WERI-Rb-1 (cell line): ENCODE measurements at places on chromosomes 13 and 19.

DNA sequence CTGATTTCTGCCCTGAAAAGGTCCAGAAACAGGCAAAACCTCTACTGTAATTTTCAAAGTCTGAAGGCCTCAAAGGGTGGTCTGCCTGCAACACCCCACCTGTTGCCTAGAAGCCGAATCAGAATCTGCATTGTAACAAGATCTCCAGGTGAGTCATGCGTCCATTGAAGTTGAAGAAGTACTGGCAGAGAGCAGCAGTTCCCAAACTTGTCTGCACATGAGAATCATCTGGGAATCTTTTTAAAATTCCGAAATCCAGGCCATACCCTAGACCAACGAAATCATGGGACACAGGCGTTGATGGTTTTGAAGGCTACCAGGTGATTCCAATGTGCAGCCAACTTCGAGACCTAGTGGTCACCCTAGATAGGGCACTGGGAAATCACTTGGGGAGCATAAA is 16.0 kb upstream of the CLN5 start:
- no peak for DNase-seq

- DNase-seq: no peak
Measured at GRCh38 chr13:53638040-53638439, 609.4 kb downstream of the OLFM4 start.

DNA sequence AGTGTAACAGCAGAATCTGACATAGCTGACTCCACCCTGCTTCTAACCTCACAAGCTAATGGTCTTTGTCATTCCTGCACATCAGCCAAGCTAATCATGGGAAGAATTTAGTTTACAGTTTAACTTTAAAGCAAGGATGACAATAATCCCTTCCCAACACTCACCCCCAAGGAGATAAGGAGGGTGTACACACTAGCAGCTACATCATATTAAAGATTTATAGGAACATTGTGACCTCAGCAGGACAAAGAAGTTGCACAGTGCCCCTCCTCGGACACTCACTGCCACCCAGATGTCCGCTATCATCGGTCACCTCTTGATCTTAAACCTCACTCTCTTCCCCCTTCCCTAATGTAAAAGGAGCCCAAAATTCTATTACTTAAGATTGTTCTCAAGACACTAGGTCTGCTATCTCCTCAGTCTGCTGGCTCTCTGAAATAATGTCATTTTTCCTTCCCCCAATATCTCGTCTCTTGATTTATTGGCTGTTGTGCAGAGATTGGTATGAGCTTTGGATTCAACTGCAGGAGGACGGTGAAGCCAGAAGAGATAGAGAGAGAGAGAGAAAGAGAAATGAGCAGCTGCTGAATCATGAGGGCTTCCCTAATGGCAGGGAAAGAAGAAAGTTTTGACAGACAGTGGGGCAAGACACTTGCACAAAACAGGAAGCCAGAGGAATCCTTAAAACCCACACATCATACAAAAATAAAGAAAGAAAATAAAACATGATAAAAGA is 17.5 kb upstream of the FFAR2 start:
- no peak for DNase-seq

DNA sequence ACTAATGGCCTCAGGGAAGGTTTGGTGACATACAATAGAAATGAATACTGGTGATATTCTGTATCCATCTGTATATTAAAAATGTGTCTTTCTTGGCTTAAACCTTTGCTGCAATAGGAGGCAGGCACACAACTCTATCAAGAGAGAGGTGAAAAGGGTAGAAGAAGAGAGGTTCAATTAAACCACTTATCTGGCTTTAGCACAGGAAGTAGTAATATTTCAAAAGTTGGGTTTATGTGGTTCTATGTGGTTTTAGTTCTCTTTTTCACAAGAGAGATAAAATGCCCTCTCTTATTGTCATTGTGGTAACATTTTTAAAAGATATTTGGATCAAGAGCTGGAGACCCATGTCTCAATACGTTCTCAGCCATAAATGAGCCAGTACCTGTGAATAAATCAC is 146.2 kb upstream of the FNDC3A start:
- no peak for DNase-seq

- no peak for DNase-seq
Measured at GRCh38 chr19:1132552-1133383, 29.0 kb downstream of the GPX4 start.

GRCh38 chr13:96065849-96066248 is 12.6 kb upstream of the UGGT2 start:
- DNase-seq: no peak

DNA sequence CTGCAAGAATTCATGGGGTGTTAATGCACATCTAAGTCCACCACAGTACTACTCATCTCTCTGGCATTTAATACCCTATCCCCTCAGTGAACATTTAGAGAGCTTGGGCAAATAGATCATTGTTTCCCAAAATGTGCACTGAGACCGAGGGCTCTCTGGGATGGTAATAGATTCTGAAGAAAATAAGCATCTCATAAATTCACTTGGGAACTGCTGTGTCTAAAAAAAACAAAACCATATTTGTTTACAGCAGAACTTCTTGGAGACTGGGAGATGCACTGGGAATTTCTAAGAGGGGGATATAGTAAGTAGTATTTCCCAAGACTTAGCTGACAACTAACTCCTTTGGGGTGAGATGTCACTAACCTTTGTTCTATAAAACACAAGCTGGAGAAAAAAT is 58.4 kb downstream of the ENOX1 start:
- DNase-seq: no peak

DNA sequence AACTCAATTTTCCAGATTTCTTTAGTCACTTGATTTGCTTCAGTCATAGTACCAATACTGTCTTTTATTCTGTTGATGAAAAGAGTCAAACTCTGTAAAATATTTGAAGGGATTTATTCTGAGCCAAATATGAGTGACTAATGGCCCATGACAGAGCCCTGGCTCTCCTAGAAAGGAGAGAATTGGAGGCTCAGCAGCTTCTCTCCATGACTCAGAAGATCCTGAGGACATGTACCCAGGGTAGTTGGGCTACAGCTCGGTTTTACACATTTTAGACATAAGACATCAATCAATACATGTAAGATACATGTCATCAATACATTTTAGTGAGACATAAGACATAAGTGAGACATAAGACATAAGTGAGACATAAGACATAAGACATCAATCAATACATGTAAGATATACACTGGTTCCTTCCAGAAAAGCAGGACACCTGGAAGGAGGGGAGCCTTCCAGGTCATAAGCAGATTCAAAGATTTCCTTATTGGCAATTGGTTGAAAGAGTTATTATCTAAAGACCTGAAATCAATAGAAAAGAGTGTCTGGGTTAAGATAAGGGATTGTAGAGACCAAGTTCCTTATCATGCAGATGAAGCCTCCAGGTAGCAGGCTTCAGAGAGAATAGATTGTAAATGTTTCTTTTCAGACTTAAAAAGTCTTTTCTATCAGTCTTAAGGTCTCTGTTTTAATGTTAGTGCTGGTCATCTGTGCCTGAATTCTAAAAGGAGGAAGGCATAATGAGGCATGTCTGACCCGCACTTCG is 179.8 kb upstream of the RFC3 start:
- DNase-seq: no peak

- no peak for DNase-seq
Measured at GRCh38 chr13:79427265-79427664, 21.2 kb upstream of the RBM26 start.

GRCh38 chr13:36453516-36453915 is 21.2 kb downstream of the CCNA1 start:
- no peak for DNase-seq

- no peak for DNase-seq
Measured at GRCh38 chr13:101739382-101740178, 287.1 kb downstream of the ITGBL1 start.

DNA sequence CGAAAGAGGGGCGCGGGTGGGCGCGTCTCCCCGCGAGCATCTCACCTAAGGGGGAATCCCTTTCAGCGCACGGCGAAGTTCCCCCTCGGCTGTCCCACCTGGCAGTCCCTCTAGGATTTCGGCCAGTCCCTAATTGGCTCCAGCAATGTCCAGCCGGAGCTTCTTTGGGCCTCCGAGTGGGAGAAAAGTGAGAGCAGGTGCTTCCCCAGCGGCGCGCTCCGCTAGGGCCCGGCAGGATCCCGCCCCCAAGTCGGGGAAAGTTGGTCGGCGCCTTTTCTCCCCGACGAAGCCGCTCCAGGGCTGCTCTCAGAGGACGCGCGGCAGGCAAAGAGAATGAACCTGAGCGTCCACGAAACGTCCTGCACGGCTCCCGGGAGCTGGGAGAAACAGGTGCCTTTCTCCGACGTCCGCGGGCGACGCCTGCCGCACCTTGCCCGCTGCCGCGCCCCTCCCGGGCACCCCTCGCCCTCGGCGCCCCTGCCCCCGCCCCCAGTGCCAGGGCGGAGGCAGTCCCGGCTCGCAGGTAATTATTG is 366 bp upstream of the KL start:
- peak; percentile 16 for DNase-seq

GRCh38 chr13:40126306-40127085 is 471.0 kb downstream of the COG6 start:
- DNase-seq: no peak

DNA sequence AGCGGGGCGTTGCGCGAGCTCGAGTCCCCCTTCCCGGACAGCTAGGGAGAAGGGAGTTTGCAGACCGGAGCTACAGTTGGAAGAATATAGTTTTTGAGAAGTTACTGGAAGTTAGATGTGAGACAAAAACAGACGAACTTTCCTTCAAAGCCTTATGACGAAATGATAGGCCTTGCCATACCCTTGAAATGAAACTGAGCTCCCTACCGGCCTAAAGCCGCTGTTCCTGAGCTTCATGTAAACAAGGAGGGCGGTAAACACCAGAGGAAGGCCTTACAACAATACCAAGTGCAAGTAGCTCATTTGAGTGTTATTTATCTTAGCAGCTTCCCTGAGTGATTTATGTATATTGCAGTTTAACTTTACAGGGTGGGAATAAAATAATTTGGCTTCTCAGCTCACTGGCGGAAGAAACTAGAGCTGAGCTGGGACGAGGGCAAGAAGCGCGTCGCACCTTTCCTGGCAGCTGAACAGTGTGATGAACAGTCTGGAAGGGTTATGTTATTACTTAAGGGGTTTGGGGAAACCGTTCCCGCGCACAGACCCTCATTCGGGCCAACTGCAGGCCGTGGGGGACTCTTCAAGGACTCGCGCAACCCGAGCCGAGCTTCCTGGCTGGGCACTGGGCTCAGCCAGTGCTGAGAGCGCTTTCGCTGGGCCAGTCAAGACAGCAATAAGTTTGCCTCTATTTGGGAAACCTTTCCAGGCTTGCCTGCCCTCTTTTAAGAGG is 111.2 kb downstream of the KCNRG start:
- no peak for DNase-seq

GRCh38 chr19:13946414-13946813 is 5.9 kb upstream of the DCAF15 start:
- DNase-seq: no peak

DNA sequence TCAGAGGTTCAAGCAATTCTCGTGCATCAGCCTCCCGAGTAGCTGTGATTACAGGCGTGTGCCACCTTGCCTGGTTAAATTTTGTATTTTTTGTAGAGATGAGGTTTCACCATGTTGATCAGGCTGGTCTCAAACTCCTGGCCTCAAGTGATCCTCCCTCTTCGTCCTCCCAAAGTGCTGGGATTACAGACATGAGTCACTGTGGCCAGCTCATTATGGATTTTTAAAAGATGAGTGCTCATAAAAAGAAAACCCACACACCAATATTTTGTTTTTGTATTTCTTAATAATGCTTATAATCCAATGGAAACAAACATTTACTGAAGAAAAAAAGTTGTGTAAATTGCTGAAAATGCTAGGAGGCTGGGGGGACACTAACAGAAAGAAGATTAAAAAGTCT is 5.0 kb upstream of the MICU2 start:
- DNase-seq: no peak

DNA sequence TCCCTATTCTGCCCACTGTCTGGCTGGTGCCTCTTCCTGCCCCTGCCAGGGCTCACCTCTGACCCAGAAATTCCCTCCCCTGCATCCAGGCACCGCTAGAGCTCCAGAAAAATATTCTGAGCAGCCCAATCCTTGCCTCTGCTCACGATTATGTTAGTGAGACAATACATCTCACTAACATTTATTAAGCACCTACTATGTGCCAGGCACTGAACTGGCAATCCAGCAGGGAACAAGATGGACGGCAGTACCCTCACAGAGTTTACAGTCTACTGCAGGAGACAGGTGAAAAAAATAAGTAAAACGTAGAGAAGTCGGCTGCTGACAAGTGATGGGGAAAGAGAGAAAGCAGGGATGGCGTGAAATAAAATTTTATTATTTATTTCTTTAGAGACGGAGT is 5.5 kb downstream of the TINCR start:
- DNase-seq: no peak

- DNase-seq: no peak
Measured at GRCh38 chr13:65063753-65064152, 2166.4 kb downstream of the PCDH9 start.

GRCh38 chr13:76874479-76874878 is 11.7 kb downstream of the KCTD12 start:
- no peak for DNase-seq

- no peak for DNase-seq
Measured at GRCh38 chr19:27733551-27734266, 1479.2 kb downstream of the UQCRFS1 start.

- no peak for DNase-seq
Measured at GRCh38 chr13:102584434-102584833, 12.4 kb upstream of the TPP2 start.

DNA sequence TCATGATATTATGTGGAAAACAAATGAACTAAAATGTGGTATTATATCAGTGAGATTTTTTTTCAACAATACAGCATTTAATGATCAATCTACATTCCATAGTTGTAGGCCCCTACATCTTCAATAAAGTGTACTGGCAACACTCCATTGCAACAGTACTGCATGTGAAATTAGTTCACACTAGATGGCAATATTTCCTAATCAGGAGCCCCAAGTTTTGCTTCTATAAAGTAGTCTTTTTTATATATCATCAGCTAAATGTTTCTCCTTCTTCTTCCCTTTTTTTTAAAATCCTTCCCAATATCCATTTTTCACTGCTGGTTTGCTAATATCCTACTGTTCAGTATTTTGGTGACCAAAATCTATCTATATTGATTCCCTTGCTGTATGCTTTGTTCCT is 528.3 kb upstream of the ATXN8OS start:
- DNase-seq: no peak

- no peak for DNase-seq
Measured at GRCh38 chr13:77353995-77354394, 27.1 kb upstream of the MYCBP2 start.

DNA sequence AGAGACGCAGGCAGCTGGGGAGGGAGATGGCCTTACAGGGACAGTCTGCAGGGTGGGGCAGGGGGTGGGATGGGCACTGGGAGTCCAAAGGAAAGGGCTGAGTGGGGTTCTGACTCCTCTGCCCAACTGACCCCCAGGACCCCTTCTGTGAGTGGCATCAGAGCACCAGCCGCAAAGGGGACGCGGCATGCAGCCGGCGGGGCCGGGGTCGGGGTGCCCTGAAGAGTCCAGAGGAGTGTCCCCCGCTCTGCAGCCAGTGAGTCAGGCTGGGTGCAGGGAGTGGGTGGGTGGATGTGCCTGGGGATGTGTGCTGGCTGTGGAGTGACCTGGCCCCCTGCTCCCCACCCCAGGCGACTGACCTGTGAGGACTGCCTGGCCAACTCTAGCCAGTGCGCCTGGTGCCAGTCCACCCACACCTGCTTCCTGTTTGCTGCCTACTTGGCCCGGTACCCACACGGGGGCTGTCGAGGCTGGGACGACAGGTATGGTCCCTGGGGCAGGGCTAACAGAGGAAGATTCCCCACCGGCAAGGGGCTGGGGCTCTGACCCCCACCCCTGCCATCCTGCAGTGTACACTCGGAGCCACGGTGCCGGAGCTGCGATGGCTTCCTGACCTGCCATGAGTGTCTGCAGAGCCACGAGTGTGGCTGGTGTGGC is 25.8 kb downstream of the MEGF8 start:
- no peak for DNase-seq

GRCh38 chr13:98313023-98313921 is 136.2 kb upstream of the RNF113B start:
- no peak for DNase-seq
